Activated CD4-positive, CD25-positive, alpha-beta regulatory T cell treated with anti-CD3 and anti-CD28 coated beads, Interleukin-2, amount 50 U/mL, for 16 hours (primary cell): ENCODE measurements at places on chromosomes 7 and 10.

- DNase-seq = no peak
These were observed 36.0 kb downstream of the CLEC2L start for GRCh38 chr7:139559364-139560105.

- peak; percentile 89 for DNase-seq
These were observed at the start of gene OSBPL3 for GRCh38 chr7:24979863-24980533. OSBPL3 (minus strand) TSS chr7:24980178; CDS start chr7:24892472, 87,706 bp downstream.

GRCh38 chr7:30932562-30932961, 20.9 kb downstream of the AQP1 start:
- no peak for DNase-seq

DNA sequence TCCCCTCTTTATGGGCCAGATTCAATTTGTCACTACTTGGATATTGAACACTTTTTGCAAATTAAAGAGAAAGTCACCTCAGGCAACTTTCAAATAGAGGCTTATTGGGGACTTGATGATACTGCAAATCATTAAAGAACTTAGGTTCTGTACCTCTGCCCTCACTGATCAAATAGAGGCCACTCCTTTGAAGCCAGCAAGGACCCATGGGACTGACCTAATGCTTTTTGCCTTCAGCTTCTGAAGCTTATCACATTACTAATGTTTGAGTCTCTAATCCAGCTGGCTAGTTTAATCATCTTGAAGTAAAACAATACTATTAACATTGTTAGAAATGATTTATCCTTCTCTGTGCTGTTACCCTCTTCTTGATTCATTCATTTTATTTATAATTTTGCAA, 93.0 kb upstream of the ZNF800 start:
- no peak for DNase-seq
